ENCODE measurements at places on chromosomes 1 and 21.

DNA sequence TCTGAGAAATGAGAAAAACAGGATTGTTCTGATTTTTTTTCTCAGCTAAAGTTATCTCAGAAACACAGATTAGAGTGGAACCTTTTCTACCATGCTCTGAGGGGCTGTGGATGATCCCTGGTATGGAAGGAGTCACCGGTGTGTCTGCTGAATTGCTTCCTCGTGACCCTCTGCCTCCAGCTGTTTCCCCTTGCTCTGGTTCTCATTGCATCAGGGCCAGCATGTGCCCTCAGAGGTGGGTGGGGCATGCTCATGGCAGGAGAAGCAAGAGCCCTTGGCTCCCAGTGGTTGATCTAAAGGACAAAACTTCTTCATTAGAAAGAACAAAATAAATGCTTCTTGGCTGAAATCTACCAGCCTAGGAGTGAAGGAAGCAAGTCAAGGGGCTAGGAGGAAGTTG is 183.2 kb upstream of the HMCN1 start:
- DNase-seq: no peak

DNA sequence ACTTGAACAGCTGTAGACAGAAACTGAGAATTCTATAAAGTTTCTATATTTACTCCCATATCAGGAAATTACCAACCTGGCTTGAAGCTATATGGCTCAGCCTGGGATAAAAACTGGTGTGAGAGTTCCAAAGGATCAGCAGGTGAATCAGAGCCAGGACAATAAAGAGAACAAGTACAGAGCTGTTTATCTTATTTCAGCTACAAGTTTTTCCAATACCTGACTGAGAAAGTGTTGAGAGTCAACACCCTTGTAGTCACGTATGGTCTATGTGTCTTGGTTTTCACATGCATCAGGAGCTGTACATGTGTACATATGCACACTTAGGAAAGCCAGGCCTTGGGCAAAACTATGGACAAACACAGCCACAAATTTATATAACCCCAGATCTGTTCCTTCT is 40.7 kb upstream of the CXADR start:
- no peak for DNase-seq

- DNase-seq: no peak
These were observed 81.8 kb upstream of the C21orf91 start for GRCh38 chr21:17900990-17901385.

- DNase-seq: no peak
These were observed 1806.8 kb downstream of the BRINP3 start for GRCh38 chr1:188670837-188671236.

DNA sequence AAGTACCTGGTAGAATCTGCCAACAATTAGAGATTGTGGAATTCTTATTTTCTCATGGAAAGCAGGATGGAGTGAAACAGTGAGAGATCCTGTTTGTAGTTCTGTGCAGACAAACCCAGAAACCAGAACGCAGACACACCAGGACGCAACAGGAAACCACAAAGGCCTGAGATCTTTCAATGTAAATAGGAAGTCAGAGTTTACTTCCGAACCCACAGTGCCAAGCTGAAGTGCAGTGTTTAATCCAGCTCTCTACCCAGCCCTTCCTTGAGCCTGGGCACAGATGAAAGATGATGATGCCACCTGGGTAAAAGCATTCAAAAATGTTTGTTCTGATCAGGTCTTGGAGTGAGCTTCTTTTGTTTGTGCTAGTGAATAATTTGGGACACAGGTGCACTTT is 244.2 kb upstream of the HOOK1 start:
- DNase-seq: no peak

DNA sequence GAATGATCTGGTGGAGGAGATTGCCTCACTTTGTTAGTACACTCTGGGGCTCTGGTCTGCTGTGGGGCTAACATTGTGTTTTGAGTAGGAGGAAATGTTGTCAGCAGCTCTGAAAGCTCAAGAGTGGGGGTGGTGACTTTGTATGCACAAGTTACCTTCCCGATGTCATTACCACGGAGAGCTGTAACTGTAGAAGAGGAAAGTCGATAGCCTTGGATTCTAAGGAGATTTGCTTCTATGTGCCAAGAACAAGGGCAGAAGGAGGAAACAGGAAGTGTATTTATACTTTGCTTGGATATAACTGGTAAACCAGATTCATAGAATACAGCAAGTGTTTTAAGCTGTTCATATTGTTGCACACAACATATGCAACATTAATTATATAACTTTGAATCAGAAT is 196.1 kb downstream of the AMY1C start:
- DNase-seq: no peak

DNA sequence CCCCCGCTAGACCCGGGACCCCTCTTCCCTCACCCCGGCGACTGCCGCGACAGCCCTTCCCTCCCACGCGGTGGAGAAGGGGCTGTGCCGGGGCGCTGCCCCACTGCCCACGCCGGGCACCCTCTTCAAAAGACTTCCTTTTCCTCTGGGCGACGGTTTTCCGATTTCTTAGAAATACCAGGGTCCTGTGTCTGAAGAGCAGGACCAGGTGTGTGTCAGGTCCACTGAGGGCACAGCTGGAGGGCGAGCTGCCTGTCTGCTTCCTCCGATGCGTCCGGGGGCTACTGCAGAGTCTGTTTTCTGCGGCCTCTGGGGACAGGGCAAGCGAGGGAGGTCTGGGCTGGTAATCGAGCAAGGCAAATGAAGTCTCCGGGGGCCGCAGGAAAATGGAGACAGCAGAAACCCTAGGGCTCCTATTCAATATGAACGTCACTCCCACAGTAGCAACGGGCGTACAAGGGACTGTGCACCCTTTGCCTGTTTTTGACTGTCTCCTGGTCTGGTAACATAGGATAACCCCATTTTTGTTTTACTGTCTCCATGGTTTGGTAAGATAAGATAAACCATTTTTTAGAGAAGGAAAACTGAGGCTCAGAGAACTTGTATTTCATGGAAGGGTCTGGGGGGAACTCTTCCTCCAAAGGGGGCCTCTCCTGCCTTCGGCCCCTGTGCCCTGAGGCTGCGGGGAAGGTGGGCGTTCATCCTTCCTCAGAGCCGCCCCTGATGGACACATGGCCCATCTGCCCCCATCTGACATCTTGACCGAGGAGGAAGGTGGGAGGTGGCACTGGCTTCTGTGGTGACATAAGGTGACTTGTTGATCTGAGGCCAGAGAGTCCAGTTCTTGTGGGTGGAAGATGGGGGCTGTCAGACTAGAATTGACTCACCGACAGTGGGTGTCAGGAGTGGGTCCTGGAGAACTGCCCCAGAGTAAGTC is 970 bp downstream of the TNFRSF1B start:
- peak; percentile 31 for DNase-seq

GRCh38 chr1:155873860-155874259 is 14.5 kb downstream of the SYT11 start:
- no peak for DNase-seq

GRCh38 chr1:40162753-40163441 is 1.7 kb downstream of the RLF start:
- DNase-seq: no peak

DNA sequence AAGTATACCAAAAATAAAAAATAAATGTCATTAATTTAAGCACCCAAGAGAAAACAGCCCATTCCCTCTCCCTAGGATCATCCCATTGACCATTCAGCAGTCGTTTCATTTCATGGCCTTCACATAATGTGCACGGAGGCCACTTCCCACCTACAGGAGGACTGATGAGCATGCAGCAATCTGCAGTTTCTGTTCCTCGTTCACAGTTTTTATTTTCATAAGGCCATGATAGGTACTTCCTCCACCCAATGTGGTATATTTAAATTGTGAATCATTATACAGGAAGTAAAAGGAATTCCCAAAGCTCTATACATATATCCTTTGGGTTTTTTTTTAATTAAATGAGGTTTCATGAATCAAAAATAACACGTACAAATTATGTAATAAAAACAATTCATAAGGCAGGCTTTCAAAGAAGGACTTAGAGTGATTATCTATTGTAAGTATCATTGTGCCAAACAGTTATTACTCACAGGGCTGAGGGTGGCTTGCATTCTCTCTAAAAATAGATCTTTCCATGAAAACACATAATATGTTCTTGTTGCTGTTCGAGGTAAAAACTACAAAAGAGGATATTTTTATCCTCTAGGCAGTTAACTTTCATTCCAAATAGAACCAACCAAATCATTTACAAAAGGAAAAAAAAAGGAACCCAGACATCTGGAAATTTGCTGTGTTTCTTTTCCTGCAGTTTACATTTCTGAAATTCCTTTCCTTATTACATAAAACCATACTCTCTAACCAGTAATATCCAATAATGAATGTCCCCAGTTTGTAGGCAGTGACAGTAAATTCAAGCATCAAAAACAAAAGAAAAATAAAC is 27.5 kb upstream of the SLC44A3 start:
- DNase-seq: no peak

- no peak for DNase-seq
These were observed 61.7 kb downstream of the KCNT2 start for GRCh38 chr1:196546272-196547111.

GRCh38 chr1:234755449-234755863 is 145.5 kb upstream of the IRF2BP2 start:
- DNase-seq: peak; percentile 70

DNA sequence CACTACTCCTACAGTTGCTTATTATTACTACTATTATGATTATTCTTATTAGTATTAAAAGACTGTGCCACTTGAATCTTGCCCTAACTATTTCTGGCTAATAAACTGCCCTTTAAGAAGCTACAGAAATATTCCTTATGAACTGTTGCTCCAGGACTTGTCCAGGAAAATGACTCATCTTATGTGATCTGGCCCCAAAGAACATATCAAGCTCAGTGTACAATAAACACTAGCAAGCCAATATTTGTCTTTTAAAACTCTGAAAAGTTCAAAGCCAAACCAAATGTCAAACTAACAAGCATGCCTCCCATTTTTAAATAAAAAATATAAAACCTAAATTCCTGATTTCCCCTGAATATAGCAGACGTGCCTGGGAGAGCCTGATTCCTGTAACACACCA is 88.7 kb upstream of the SIM2 start:
- DNase-seq: no peak

- no peak for DNase-seq
These were observed 1.5 kb downstream of the SLC66A1 start for GRCh38 chr1:19313636-19313959.

DNA sequence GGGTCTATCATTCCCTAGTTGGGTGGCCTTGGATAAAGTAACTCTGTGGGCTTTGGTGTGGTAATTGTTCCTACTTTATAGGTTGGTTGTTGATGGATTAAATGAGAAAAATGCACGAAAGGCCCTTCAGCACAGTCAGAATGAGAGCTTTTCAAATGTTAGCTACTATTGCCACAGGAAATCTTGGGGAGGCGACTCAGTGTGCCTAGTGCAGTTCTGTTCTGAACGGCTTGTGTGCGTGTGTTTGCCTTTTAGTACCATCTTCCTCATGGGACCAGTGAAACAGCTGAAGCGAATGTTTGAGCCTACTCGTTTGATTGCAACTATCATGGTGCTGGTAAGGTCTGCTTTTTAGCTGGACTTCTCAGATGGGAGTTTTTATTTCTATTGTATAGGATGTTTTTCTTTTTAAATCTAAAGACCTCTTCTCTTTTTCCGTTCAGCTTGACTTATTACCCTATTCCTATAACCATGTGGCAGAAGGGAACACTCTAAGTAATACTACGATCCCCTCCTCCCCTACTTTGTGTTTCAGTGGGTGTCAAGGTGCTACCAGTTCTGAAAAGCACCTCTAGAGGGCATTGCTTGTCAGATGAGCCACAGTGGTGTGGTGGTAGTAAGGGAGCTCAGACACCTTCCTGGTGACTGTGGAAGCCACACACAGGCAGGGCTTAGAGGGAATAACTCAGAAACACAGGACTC is 9.2 kb downstream of the SFT2D2 start:
- peak; percentile 28 for DNase-seq

DNA sequence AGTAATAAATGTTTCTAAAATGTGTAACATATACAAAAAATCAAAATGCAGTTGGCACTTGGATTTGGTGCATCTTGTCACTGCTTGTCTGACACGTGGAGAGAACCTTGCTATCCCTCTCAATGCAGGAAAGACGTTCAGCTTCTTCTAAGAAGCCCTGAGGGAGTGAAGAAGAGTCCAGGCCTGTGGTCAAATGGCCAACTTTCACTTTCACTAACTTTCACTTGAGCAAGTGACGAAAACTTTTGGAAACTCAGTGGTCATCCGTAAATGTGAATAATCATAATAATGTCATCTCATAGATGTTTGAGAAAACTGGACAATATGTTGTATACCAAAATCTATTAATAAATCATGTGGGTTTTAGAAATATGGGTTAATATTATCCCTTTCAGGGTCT is 61.9 kb downstream of the ERG start:
- no peak for DNase-seq

- DNase-seq: no peak
These were observed 2.5 kb upstream of the GBP4 start for GRCh38 chr1:89201106-89201794.

- DNase-seq: no peak
These were observed 27.9 kb upstream of the HJV start for GRCh38 chr1:146049436-146049835.

DNA sequence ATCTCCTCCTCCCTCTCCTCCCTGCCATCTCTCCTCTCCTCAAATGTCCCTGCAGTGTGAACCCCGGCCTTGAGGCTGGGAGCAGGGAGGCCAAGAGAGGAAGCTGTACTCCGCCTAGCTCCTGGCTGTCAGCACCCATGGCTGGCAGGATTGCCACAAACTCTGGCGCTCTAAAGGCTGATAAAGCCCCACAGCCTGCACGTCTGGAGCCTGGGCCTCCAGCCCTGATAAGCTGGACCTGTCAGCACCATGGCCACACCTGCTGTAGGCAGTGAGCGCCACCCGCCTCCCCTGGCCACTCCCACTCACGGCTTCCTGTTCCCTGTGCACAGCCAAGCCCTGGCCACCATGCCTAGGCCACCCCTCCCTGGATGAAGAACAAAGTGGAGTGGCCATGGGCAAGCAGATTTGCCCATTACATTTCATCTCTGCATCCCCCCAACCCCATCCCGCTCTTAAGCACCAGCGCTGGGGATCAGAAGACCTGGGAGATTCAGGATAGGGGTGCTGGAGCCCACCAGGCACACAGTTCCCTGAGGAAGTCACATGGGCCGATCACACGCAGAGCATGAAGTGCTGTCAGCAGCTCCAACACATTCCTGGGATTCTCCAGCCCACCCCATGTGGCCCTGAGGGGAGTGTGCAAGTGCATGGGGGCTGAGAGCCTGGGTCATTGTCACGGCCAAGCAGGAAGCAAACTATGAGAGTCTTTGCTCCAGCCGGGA is 24.2 kb upstream of the NPPB start:
- no peak for DNase-seq
